ENCODE measurements at places on chromosomes 16 and 17.
A peak's percentile ranks its signal among the peaks of the same experiment; 100 is the strongest.

- no peak for DNase-seq
Measured at GRCh38 chr17:3770466-3770865, 30.5 kb downstream of the ITGAE start.

GRCh38 chr17:58263773-58264172 is 17.0 kb downstream of the MPO start:
- DNase-seq = no peak

- no peak for DNase-seq
Measured at GRCh38 chr16:143047-143446, 4.6 kb upstream of the NPRL3 start.

DNA sequence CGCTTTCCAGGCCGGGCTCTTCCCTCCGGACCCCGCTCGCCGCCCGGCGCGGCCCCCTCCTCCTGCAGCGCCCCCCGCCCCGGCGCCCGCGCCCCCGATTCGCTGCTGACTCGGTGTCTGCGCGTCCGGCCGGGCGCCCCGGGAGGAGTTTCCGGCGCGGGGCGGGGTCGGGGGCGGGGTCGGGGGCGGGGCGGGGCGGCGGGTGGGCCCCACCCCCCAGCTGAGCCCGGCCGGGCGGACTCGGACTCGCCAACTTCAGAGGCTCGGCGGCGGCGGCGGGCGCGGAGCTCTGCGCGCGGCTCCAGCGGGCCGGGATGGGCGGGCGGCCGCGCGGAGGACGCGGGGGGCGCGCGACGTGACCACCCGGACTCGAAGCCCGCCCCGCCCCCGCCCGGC is at the start of gene METRNL:
Gene METRNL (plus strand): TSS at position 258 of the 396 bp plus-strand sequence. CDS start 207 bp downstream, outside the sequence.
- no peak for DNase-seq

- no peak for DNase-seq
Measured at GRCh38 chr17:3695723-3696411, at the start of gene P2RX5. TSS of gene P2RX5 (minus strand) at chr17:3696155. CDS start at chr17:3696005, 150 bp downstream.

DNA sequence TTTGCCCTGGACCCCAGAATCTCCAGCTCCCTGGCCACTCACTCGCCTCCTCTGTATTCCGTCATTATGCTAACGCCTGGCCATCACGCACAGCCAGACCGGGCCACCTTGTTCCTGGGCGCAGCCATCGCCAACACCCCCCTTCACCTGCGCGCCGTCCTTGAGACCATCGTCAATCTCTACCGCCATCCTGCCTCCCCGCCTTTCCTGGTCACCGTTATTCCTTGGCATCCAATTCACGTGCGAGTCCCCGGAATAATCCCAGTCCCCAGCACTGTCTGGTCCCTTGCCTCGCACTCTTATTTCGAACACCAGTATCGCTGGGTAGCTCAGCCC is 541 bp downstream of the VKORC1 start:
- no peak for DNase-seq

- DNase-seq = no peak
Measured at GRCh38 chr16:79483336-79483735, 117.2 kb downstream of the MAF start.

GRCh38 chr17:80603396-80603795 is 58.8 kb downstream of the RPTOR start:
- no peak for DNase-seq

DNA sequence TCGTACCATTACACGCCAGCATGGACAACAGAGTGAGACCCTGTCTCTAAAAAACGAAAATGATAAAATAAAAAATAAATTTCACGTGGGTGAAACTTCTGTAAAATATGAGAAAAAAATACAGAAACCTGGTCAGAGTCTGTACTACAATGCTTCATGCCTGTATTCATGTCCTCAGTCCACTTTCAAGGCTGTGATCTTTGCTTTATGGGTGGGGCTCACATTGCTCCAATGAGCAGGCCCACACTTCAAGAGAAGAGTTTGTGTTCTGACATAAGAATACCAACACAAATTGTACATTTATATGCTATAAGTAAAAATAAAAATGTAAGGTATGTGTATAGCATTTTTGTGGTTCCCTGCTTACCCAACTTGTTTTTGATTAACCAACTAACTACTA is 32.2 kb upstream of the ABCA3 start:
- no peak for DNase-seq

DNA sequence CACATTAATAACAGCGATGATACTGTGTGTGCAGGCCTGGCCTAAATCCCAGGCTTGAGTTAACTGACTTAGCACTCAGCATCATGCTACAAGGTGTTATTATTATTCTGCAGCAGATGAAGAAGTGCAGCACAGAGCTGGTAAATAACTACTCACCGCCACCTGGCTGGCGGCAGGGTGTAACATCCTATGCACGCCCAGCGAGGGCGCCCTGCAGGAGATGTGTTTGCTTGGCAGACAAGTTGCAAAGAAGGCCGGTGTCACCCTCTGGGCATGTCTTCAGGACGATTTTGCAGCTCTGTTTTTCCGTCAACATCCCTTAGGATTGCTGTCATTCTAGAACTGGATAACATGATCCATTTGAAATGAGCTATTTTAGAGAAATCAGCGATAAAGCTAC is 30.1 kb downstream of the DNAH9 start:
- DNase-seq = no peak

GRCh38 chr17:66807182-66807581 is 27.7 kb upstream of the CACNG5 start:
- no peak for DNase-seq

DNA sequence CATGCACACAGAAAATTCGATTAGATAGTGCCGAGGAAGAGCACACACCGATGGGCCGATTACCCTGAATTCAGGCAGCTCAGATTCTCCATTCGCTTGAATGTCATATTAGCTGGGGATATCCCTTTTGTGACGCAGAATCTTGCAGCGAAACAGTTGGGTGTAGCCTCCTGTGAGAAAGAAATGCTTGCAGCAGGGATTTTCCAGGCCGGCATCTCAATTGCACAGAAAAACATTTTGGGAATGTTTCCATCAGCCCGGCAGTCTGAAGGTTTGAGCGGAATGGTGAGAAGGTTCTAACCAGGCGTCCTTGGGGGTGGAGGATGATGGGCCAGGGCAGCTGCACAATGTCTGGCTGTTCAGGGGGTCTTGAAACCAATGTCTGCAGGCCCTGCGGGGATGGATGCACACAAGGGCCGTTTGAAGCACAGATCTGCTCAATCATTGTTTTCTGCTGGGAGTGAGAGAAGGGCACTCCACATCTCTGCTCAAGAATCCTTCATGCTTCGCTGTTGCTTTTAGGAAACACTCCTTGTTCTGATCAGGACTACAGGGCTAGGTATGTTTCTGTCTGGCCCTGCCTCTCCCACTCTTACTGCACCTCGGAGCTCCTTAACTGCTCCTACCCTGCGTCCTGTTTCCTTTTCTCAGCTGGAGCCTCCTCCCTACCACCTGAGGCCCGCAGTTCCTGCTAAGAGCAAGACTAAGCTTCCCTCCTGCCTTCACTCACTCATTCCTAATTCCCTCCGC is 94.6 kb downstream of the CMIP start:
- DNase-seq = no peak

DNA sequence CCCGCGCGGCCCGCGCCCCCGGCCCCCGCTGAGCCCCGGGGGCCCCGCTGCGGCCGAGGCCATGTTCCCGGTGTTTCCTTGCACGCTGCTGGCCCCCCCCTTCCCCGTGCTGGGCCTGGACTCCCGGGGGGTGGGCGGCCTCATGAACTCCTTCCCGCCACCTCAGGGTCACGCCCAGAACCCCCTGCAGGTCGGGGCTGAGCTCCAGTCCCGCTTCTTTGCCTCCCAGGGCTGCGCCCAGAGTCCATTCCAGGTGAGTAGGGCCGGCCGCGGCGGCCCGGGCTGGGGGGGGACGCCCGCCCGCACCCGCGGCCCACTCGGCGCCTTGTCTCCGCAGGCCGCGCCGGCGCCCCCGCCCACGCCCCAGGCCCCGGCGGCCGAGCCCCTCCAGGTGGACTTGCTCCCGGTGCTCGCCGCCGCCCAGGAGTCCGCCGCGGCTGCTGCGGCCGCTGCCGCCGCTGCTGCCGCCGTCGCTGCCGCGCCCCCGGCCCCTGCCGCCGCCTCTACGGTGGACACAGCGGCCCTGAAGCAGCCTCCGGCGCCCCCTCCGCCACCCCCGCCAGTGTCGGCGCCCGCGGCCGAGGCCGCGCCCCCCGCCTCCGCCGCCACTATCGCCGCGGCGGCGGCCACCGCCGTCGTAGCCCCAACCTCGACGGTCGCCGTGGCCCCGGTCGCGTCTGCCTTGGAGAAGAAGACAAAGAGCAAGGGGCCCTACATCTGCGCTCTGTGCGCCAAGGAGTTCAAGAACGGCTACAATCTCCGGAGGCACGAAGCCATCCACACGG is 504 bp downstream of the MAZ start:
- peak; percentile 35 for DNase-seq
